Cardiac fibroblast (primary cell): ENCODE measurements at places on chromosomes 6 and 20.

- peak; percentile 17 for DNase-seq
These were observed 8.5 kb upstream of the COQ3 start for GRCh38 chr6:99402448-99402847.

DNA sequence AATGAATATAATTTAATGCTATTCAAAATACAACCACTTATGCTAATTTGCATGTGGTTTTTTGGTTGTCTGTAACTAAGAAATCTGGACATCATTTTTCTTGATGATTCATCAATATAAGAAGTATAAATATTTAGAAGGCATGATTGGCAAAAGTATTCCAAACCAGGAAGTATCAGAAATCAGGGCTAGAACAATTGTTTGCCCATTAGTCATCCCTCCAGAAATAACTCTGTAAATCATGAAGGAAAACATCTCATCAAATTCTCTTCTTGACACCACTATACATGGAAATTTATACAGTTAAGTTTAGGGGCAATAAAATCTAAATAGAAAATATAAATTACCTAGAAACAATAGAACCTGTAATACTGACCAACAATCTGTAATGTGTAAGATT, 554.7 kb upstream of the HS3ST5 start:
- DNase-seq, result no peak

DNA sequence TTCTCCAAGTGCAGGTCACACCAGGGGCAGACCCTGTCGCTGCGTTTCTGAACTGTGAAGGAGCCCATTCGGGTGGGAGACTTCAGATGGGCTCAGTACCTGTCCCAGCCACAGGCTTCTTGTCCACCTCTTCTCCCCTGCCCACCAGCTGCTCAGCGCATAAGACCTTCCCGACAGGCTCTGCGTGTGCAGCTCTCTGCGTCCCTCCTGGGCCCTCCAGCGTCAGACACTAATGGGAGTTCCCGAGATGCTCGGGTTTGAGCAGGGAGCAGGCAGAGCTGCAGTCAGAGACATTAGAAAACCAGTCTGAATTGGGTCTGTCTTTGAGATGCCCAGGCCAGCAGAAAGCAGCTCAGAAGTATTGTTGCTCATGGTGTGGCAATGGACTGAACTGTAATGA, 50.4 kb downstream of the TCP11 start:
- DNase-seq, result no peak

- peak; percentile 45 for DNase-seq
These were observed 11.1 kb upstream of the ITPR3 start for GRCh38 chr6:33610067-33610466.

DNA sequence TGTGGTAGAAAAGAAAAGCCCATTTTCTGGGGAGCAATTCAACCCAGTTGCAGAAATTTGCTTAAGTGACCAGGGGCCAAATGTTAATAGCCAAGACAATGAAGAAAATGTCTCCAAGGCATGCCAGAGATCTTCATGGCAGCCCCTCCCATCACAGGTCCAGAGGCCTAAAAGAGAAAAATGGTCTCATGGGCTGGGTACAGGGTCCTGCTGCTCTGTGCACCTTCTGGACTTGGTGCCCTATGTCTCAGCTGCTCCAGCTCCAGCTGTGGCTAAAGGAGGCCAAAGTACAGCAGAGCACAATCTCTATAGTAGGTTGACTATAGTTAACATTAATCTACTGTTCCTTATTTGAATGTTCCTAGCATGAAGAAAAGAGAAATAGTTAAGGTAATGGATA, 44.7 kb downstream of the FRK start:
- no peak for DNase-seq

GRCh38 chr6:44489910-44490604, 102.6 kb downstream of the CDC5L start:
- peak; percentile 99 for DNase-seq

DNA sequence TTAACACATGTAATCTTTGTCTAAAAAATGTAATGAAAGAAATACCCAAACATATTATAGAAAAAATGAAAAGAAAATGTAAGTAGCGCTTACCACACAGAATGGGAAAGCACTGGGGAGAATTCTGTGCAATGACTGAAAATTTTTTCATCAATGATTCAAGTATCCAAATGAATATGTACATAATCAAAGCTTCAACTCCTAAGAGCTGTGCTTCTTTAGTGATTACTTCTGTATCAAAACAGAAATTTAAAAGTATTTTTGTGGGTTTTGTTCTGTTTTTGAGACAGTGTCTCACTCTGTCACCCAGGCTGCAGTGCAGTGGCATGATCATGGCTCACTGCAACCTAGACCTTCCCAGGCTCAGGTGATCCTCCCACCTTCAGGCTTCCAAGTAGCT, 13.7 kb downstream of the LMBRD1 start:
- no peak for DNase-seq

DNA sequence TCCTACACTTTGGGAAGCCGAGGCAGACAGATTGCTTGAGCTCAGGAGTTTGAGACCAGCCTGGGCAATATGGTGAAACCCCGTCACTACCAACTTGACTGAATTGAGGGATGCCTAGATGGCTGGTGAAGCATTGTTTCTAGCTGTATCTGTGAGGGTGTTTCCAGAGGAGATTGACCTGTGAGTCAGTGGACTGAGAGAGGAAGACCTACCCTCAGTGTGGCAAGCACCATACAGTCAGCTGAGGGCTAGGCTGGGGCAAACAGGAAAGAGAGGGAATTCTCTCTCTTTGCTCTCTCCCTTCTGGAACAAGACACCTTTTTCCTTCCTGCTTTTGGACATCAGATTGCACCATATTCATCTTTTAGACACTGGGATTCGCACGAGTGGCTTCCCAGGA, 3.7 kb upstream of the ZUP1 start:
- no peak for DNase-seq

DNA sequence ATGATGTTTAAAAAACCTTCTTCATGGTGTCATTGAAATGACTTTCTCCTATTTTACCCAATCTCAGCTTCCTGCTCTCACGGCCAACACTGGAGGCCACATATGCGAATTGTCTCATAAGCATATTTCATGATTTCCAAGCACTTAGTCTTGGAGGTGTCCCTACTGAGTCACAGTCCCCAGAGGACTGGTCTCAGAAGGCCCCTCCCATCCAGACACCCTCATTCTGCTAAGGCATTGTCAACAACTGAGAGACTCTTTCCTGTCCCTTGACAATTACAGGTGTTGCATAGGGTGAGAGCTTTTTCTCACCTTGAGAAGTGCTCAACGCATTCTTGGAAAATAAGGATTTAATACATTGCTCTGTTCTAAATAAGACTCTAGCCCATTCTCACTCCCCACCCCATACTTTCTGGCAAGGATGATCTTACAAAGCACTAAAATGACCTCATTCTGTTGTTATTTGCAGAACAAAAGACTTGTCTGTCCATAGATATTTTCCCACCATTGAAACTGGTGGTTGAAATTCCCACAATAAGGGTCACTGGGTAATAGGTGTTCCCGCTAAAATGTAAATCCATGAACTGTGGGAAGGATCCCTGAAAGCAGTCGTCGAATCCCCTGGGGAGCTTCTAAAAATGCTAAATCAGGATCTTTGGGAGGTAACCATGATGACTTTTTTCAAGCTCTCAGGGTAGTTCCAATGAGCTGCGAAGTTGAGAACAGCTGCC, 32.3 kb upstream of the SLC22A23 start:
- DNase-seq, result peak; percentile 91

GRCh38 chr20:20546402-20546801, 166.0 kb downstream of the RALGAPA2 start:
- no peak for DNase-seq

- DNase-seq, result no peak
These were observed 24.2 kb upstream of the PNPLA1 start for GRCh38 chr6:36245572-36246061.

DNA sequence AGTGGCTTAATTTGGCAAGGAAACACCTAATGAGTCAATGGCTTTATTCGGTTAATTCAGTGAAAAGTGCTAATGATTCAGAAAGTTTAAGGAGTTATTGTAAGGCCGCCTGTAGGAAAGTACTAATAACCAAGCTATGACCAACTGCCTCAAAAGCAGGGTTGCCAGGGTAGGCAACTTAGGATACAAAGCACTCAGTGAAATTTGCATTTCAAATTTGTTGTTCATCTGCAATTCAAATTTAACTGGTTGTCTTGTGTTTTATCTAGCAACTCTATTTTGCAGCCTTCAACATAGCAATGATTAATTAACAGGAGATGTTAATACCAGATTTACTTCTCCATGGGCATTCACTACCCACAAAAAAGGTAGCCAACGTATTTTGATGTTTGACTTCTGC, 412.3 kb downstream of the PRKN start:
- no peak for DNase-seq

DNA sequence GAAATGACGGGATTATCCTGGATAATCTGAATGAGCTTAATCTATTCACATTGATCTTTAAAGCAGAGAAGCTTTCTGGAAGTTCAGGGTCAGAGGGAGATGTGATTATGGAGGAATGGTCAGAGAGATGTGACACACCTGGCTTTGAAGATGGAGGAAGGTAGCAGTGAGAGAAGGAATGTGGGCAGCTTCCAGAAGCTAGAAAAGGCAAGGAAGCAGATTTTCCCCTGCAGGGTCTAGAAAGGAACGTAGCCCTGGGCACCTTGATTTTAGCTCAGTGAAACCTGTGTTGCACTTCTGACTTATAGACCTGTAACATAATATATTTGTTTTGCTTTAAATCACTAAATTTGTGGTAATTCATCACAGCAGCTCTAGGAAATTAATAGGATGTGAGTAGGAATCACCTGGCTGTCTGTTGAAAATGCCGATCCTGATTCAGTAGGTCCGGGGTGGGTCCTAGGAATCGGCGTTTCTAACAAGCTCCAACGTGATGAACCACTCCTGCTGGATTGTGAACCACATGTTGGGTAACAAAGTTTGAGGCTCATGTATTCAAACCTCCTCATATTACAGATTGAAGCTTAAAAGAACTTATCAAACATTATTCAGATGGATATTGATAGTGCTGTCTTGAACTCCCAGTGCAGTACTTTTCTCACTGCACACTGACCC, 157.0 kb downstream of the GJA1 start:
- no peak for DNase-seq

DNA sequence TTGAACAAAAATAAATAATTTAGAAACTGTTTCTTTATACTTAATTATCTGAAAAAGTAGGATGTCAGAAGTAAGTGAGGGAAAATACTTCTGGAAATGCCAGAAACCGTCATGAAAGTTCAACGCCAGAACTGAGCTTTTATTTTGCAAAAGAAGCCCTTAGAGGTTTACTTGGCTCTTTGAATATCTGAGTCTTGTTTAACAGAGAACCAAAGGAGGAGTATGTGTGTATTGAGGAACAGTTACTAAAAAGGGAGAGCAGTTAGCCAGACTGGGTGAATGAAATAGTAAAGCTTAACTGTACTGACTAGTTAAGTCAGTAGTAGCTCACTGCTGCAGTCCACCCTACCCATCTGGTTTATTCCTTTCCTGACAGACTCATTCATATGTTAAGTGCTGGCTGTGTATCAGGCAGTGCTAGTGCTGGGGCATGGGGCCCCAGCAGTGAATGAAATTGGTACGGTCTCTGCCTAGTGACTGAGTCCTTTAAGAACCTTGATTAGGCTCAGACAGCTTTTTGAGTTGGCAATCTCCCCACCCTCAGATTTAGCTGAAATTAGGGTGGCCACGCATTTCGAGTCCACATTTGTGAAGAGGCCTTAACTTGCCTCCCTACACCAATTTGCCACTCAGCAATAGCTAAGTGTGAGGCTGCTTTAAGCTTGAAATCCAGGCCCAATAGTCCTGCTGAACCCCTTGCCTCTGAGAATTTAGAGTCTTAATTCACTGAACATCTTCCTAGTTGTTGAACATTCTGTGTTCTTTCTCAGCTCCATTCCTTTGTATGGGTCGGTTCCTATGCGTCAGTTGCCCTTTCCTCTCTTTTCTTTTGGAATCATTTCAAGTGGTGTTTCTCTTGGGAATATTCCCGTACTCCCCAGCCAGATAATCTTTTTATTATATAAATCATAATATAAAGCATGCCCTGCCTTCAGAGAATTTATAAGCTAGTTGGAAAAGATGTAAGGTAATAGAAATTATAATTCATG, 20.2 kb downstream of the MAP3K4 start:
- DNase-seq, result peak; percentile 82

- DNase-seq, result peak; percentile 2
These were observed 237.6 kb downstream of the QKI start for GRCh38 chr6:163651915-163652668.

- no peak for DNase-seq
These were observed 243.5 kb downstream of the BTBD9 start for GRCh38 chr6:38396209-38396608.

DNA sequence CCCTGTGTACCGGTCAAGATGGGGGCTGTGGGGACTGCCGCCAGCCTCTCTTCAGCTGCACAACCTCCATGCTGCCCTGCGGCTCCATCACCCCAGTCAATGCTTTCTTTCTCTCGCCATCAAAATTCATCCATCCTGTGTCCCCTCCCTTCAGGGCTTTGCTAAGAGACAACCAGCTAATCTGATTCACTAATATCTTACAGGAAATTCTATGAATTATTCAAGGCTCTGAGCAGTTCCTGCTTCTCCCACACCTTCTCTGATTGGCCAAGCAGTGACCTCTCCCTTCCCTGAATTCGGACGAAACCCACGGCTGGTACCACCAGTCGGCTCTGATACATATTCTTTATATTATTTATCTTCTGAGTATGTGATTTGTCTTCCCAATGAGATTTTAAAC, 13.8 kb downstream of the ITPR3 start:
- DNase-seq, result no peak

DNA sequence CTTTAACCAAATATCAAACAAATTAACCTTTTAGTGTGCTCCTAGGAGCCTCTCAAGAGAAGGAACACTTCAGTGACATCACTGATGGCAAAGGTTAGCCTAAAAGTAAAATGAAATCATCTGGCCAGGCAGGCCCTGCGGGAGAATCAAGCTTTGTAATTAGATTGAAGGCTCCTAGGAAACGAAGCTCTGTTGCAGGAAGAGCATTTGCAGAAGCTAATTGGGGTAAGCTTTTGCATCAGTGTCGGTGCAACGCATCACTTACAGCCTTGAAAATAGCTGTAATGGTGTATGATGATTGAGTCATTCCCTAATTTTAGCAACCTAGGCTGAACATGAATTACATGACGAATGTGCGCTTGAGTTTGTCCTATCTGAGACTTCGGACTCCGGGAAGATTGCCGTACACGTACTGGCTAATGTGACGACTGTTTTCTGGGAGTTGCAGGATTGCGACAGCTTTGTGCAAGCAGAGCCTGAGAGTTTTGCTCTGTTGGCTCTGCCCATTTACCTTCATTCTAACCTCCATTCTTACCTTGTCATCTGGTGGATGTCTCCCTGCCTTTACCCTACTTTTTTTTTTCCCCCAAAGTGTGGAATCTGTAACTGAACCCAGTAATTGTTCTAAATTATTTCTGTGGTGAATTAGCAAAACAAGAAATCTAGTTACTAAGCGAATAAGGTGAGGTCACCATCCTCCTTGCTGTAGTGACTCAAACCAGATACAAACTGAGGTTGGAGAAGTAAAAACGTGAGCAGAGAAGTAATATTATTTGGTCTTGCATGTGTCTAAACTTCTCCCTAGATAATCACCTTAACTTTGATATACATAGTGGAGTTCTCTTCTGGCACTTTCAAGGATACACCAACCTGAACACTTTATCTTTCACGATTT, 675.9 kb upstream of the CITED2 start:
- peak; percentile 82 for DNase-seq

GRCh38 chr6:130560231-130560630, 194.4 kb downstream of the TMEM200A start:
- DNase-seq, result no peak

- DNase-seq, result no peak
These were observed 103.9 kb downstream of the ESR1 start for GRCh38 chr6:151911401-151911800.

GRCh38 chr6:79066330-79066729, 11.7 kb downstream of the PHIP start:
- no peak for DNase-seq

GRCh38 chr6:85493389-85493788, 43.5 kb downstream of the NT5E start:
- no peak for DNase-seq

- DNase-seq, result peak; percentile 87
These were observed 48.9 kb downstream of the CNBD2 start for GRCh38 chr20:36017048-36017951.
